ENCODE measurements at places on chromosomes 7 and 10.

DNA sequence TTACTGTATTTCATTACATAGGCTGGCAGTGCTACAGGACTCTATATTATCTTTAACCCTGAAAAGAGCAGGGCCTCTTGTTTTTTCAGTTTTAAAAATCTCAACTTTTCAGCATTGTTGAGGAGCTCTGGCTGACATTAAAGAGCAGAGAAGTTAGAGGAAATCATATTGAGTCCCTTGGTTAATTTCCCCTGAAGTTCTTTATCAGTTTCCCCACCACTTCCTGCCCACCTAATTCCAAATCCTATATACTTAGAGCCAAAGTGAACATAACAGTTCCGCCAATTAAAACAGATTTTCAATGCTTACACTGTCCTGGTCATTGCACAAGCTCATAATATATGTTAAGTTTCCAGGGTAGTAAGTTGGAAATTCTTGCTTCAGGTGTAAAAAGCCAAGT lies 66.0 kb upstream of the MRLN start:
- no peaks in the 10 kb centered on the region for H3K27me3 ChIP-seq
- no peak overlapping the region for H3K27ac ChIP-seq
- H3K4me3 ChIP-seq = no peak overlapping the region
- H3K4me1 ChIP-seq = peaks cover 32% of the 10 kb centered on the region

DNA sequence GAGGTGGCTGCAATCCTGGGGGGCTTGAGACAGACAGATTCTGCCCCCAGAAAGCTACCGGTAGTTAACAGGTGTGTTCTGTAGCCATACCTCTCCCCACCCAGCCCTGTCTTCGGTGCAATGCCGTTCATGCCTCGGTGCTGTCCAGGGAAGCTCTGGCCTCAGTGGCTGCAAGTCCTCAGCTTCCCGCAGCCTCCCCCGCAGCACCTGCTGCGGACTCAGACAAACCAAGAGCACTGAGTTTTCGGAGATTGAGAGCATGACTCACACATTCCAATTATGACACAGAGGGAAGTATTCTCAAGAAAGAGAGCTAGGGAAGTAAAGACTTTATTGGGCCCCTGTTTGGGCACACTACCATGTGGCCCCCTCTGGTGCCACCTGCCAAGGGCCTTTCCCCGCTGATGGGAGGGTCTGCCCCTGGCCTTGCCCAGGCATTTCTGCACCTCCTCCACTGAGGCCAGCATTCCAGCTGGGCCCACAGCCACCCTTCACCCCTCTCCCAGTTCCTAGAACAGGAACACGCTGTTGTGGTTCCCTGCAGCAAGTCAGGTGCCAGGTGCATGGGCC lies 30.2 kb upstream of the EZH2 start:
- H3K27me3 ChIP-seq = no peaks in the 10 kb centered on the region
- H3K4me1 ChIP-seq = peaks cover 72% of the 10 kb centered on the region
- peak overlapping the region; percentile 68 for H3K4me3 ChIP-seq
- peaks cover 4% of the 10 kb centered on the region for H3K36me3 ChIP-seq
- H3K27ac ChIP-seq = peak overlapping the region; percentile 99
- DNase-seq = peak; percentile 76

DNA sequence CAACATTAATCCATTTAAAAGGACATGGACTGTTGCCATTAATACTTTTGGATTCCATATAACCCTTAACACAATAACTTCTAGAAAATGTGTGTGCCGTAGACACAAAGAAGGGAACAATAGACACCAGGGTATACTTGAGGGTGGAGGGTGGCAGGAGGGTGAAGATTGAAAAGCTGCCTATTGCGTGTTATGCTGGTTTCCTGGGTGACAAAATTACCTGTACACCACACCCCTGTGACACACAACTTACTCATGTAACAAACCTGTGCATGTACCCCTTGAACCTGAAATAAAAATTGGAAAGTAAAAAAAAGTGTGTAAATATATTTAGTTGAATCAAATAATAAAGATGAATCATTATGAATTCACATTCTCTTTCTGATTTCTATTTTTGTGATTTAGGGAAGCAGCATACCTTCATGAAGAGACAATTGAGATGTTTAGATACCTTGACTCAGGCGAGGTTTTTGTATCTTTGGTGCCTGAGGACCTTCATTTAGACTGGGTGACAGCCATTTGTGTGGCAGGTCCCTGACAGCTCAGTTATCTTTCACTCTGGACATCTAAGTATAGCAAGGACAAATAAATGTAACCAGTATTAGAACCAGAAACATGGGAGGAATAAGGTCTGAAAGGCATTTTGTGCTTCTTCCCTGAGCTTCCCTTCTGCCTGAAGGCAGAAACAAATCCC lies 28.7 kb downstream of the GIMAP8 start:
- H3K36me3 ChIP-seq = peaks cover 55% of the 10 kb centered on the region
- H3K4me3 ChIP-seq = peak overlapping the region; percentile 19
- H3K27ac ChIP-seq = peak overlapping the region; percentile 99
- H3K27me3 ChIP-seq = no peaks in the 10 kb centered on the region
- H3K4me1 ChIP-seq = peaks cover 86% of the 10 kb centered on the region

DNA sequence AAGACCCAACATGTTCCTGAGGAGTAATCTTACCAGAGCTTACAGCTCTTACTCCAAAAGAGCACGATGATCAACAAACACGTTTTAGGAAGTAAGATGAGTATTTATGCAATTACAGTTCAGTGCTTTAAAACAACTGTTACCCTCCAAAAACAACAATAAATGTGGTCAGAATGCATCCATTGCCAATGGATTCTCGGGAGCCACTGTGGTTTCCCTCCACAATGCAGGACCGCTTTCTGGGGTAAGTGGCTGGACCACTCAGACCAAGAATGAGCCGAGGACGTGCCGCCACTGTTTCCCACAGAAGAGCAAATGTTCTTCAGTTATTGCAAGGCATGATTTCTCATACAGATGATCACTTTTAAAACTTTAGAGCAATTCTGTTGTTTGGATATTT lies 232.3 kb upstream of the MKLN1 start:
- peaks cover 68% of the 10 kb centered on the region for H3K4me1 ChIP-seq
- no peak overlapping the region for H3K4me3 ChIP-seq
- H3K36me3 ChIP-seq = peaks cover 48% of the 10 kb centered on the region
- no peak overlapping the region for H3K27ac ChIP-seq

GRCh38 chr10:76642358-76642757 lies 995.2 kb downstream of the KCNMA1 start:
- H3K4me3 ChIP-seq = no peak overlapping the region
- no peaks in the 10 kb centered on the region for H3K36me3 ChIP-seq
- DNase-seq = no peak

GRCh38 chr7:50472427-50472826 lies 22.3 kb upstream of the FIGNL1 start:
- no peak overlapping the region for H3K27ac ChIP-seq
- DNase-seq = no peak
- no peaks in the 10 kb centered on the region for H3K36me3 ChIP-seq
- no peak overlapping the region for H3K4me3 ChIP-seq
- H3K4me1 ChIP-seq = peaks cover 16% of the 10 kb centered on the region

DNA sequence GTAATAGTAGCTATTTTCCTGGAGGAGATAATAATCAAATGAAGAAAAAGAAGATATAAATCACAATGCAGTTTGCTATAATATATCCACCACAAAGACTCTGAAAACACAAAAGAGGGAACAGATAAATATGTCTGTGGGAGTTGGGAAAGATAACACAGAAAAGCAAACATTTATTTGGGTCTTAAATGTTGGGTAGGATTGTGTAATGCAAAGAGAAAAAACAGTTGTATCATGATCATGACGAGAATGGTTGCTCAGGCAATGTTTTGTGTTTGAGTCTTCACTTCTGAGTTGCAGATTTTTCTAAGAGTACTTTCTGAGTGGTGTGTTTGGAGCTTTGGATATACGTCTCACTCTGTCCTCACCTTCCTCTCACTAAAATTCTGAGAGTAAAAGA lies 437.5 kb downstream of the TFEC start:
- no peaks in the 10 kb centered on the region for H3K27me3 ChIP-seq
- no peaks in the 10 kb centered on the region for H3K36me3 ChIP-seq
- H3K27ac ChIP-seq = no peak overlapping the region
- H3K4me3 ChIP-seq = no peak overlapping the region

- H3K27me3 ChIP-seq = peaks cover 10% of the 10 kb centered on the region
- no peaks in the 10 kb centered on the region for H3K36me3 ChIP-seq
- DNase-seq = no peak
- H3K27ac ChIP-seq = no peak overlapping the region
Measured at GRCh38 chr10:14225379-14225778, 105.3 kb downstream of the FRMD4A start.

DNA sequence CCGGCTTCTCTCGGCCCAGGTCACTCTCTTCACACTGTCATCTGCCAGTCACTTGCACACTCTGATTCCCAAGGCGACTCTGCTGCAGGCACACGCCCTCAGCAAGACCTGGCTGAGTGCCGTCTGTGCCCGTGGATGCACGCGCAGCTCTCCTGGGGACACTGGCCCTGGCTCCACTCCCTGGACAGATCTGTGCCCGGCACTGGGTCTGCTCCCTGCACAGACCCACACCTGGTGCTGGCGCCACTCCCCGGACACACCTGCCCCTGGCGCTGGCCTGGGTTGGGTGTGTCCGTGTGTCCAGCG lies 133.2 kb downstream of the DNAJB6 start:
- no peak for DNase-seq
- no peak overlapping the region for H3K4me3 ChIP-seq
- H3K4me1 ChIP-seq = peaks cover 18% of the 10 kb centered on the region
- H3K27me3 ChIP-seq = no peaks in the 10 kb centered on the region
- H3K27ac ChIP-seq = no peak overlapping the region
- H3K36me3 ChIP-seq = peaks cover 24% of the 10 kb centered on the region

- H3K36me3 ChIP-seq = no peaks in the 10 kb centered on the region
- H3K27me3 ChIP-seq = peaks cover 4% of the 10 kb centered on the region
- H3K4me3 ChIP-seq = no peak overlapping the region
- DNase-seq = no peak
- no peak overlapping the region for H3K27ac ChIP-seq
- peaks cover 3% of the 10 kb centered on the region for H3K4me1 ChIP-seq
Measured at GRCh38 chr7:23264916-23265458, 18.4 kb downstream of the GPNMB start.

DNA sequence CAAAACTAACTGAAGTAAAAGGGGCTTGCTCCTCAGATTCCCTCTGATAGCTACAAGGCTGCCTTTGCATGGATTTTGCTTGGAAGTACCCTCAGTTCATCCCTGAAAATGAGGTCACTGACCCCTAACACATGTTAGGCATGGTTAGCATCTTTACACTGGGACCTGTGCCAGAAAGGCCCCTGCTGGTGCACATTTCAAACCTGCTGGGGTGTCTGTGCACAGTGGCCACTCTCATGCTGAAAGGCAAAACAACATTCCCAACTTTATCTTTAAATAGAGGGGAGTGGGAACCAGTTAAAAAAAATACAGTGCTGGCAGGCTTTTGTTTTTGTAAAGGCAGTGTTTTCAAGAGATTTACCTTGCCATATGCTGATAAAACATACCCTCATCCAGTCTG lies 99.1 kb downstream of the ANK3 start:
- no peaks in the 10 kb centered on the region for H3K4me1 ChIP-seq
- H3K27ac ChIP-seq = no peak overlapping the region
- H3K36me3 ChIP-seq = no peaks in the 10 kb centered on the region
- no peak for DNase-seq

GRCh38 chr7:43535031-43535451 lies 47.9 kb upstream of the STK17A start:
- no peak overlapping the region for H3K4me3 ChIP-seq
- H3K27ac ChIP-seq = no peak overlapping the region
- H3K36me3 ChIP-seq = no peaks in the 10 kb centered on the region
- no peaks in the 10 kb centered on the region for H3K4me1 ChIP-seq

DNA sequence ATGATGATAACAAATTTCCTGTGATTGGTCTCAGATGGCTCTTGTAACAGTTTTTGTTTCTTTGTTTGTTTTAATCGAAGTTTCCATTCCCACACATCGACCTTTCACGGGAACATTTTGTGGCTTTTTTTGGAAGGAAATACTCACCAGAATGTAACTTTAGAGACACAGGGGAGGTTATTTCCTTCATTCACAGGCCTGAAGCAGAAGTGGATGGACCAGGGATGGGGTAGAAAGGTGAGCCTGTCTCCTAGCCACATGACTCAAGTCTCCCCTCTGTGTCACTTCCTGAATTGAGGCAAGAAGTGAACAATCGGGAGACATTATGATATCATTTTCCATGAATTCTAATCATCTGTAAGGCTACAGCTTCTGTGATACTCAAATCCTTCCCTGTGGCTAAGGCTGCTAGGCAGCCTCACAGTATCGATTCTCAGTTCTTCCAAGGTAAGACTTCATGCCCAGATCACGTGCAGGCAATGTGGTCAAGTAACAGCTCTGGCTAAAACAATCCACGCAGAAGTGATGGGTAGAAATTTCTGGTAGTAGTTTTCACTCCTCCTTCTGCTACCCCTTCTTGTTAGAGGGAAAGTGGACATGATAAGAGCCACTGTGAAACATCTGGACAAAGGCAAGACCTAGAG lies 203.9 kb upstream of the NEBL start:
- peak overlapping the region; percentile 57 for H3K27ac ChIP-seq
- H3K4me1 ChIP-seq = peaks cover 12% of the 10 kb centered on the region
- no peaks in the 10 kb centered on the region for H3K36me3 ChIP-seq
- no peak overlapping the region for H3K4me3 ChIP-seq
- H3K27me3 ChIP-seq = no peaks in the 10 kb centered on the region
- peak; percentile 2 for DNase-seq

Data from activated naive CD8-positive, alpha-beta T cell treated with anti-CD3 and anti-CD28 coated beads for 36 hours (primary cell).